Right hindlimb (tissue), 1 donor: ENCODE measurements at places on chromosomes 11 and 22.

DNA sequence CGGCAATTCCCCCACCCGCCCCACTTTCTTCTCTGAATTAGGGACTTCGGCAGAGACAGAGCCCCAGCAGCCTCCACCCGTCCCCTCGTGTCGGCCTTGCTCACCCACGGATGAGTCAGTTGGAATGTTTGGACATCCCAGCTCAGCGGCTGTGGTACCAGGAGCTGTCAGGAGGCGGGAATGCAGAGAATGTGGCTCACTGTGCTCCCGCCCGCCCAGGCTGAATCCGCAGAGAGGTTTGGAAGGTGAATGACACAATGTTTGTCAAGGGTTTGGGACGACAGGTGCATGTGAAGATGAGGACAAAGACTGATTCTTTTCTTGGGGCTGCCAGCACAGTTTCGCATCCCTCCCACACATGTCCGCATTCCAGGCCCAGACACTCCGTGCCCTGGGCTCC, 39.6 kb downstream of the LIF start:
- peak; percentile 68 for DNase-seq

DNA sequence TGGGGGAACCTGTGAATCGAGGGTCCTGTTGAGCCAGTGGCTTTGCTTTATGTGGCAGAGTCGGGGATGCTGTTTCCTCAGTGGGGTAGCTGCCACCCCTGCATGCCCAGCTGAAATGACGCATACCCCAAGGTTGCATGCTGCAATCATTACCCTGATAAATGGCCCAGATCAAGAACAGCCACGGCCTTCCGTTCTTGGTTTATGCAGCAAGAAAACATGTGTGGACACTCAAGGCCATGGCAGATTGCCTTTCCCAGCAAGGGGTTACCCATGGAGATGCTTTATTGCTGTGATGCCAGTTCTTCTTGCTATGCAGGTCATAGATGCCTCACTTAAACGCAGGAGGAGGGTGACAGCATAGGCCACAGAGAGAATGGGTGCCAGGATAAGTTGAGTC, 14.3 kb upstream of the SREBF2 start:
- no peak for DNase-seq

DNA sequence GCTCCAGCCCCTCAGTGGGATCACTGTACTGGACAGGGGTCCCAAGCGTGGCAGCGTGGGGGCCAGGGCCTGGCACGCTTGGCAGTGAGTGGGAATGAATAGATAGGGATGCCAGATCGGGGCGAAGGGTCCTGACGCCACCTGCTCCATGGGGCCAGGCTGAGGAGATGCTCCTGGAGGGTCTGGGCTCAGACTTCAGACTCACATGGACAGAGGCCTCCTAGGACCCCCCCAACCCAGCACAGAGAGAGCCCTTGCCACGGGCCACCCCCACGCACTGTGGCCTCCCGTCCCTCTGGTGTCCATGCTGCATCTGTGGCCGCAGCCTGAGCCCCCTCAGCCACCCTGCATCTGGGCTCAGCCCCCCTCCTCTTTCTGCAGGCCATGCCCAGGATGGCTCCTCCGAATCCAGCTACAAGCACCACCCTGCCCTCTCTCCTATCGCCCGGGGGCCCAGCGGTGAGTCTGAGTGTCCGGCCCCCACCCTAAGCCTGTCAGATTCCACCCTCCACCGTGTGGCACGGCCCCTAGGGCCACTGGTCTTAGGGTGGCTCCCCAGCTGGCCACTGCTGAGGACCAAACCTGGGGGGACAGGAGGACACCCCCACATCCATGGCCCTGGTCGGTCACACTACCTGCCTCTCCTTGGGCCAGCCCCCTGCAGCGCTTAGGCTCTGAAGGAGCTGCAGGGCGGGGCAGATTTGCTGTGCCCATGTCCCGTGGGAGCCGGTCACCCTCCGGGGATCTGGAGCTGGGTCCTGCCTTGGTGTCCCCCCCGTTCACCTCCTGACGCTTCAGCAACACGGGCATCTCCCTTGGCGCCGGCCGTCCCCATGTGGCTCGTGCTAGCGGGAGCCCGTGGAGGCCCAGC, 2.7 kb downstream of the MUC5AC start:
- peak; percentile 11 for DNase-seq

GRCh38 chr11:10301656-10302358, 3.1 kb upstream of the ADM start:
- DNase-seq, result no peak

DNA sequence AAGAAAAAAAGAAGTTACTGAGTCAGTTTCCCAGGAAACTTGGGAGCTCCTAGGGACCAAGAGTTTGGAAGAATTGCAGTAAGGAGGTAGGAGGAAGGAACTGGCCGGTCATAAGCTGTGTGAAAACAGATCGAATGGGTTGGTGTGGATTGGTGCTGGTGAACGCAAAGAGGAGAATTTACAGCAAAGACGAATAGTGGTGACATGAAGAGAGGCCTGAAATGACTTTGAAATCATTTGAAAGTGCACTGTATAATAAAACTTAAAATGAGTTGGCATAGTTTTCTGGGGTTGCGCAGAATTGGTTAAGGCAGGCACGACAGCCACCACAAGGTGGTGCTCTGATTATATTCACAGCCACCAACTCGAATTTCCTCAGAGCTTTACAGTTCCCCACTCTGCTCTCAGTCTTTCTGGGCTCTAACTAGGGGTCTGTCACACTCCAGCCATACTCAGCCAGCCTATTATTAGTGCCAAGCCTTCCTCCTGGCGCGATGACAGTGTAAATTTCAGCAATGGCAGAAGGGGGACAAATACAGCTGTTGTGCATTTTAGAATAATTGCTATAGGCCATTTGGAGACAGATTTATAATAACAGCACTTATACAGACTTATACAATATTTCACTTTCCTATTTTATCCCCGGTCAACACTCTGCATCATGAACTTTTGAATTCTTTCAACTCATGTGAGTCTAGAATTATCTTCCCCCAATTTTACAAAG, 8.3 kb upstream of the HTR3B start:
- DNase-seq, result peak; percentile 36

DNA sequence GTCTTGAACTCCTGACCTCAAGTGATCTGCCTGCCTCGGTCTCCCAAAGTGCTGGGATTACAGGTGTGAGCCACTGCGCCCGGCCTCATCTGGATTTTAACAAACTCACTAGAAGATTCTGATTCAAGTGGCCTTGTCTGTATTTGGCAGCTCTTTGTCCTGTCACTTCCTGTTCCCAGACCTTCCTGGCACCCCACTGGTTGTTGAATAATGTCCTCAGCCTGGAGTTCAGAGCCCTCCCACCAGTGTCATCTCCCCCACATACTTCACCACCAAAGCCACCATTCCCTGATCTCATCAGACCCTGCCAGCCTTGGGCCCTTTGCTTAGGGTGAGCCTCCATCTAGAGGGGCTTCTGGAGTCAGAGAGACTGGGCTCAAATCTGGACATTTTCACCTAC, 3.3 kb downstream of the PELI3 start:
- no peak for DNase-seq

- DNase-seq, result no peak
Observed at GRCh38 chr11:94775567-94776327, 7.6 kb downstream of the AMOTL1 start.

- no peak for DNase-seq
Observed at GRCh38 chr11:9524001-9524400, 49.5 kb upstream of the WEE1 start.

GRCh38 chr11:33907421-33907820, 15.5 kb upstream of the LMO2 start:
- no peak for DNase-seq

DNA sequence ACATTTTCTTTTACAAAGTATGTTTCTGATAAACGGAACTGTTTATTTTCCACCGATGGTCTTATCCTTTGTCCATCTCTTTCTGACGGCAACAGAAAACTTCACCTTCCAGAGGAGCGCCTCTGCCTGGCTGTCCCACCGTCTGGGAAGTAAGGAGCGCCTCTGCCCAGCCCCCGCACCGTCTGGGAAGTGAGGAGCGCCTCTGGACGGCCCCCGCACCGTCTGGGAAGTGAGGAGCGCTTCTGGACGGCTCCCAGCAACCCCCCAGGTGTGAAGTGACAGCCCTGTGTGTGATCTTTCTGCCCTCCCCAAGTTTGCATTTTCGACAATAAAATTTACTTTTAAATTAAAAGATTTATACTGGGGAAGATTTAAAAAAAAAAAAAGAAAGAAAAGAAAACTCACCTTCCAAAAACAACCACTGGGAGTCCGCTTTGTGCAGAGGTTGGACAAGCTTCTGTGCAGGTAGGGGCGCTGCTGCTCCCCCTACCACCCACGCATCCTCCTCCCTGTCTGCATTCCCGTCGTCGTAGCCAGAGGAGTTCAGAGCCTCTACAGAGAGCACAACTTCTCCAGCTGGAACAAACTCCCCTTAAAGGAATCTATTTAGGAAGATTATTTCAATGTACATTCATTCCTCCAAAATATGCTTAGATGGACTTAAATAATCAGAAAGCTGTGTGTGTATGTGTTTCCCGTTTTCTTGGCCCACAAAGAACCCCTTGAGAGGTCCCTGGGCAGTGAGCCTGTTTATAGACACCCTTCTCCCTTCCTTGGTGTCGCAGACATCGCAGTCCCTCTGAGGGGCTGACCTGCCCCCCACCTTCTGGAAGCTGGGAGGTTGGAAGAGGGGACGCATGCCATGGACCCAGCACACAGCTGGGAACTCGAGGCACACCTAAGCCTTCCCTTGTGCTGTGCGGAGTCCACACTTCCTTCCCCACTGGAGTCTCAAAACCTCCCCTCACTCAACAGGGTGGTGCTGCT, 849 bp upstream of the APOBEC3B start:
- peak; percentile 68 for DNase-seq

DNA sequence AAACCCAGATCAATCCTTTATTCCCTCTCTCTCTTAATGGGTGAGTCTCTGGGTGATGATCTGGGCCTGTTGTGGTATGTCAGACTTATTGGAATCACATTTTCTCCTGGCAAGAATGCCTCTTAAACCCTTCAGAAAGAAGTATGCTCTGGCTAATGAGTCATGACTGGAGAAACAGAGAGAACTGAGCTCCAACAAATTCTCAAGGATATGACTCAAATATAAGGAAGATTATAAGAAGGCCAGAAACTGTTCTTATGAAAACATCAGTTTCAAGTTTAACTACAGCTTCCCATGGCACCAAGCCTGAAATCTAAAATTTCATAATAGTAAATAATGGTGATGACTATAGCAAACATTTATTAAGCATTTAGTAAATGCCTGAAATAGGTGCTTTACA, 83.9 kb downstream of the OR5AK2 start:
- no peak for DNase-seq

DNA sequence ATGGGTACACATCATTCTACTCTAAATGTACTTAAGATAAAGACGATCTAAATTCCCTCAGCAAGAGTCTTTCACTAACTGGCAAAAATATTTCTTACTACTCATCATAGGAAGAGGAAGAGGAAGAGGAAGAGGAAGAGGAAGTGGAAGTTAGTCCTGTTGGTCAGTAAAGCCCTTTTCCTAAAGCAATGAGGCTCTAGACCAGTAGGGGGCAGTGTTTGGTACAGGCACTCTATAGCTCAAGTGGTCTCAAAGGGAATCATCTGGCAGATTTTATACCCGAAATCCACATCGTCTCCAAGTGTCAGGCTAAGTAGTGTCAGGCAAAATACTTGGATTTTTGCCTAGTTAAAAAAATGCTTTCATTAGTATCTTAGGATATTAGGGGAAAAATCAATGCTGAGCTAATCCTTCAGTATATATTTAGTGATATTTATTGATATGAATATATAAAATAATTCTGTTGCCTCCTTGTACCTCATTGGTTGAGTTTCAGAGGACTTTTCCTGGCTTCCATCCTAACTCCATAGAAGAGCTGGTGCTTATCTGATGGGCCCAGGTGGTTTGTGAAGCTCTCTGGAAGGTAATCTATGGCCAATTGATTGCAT, 7.7 kb downstream of the BLID start:
- DNase-seq, result no peak
